ENCODE measurements at places on chromosomes 7 and 10.
A peak's percentile ranks its signal among the peaks of the same experiment; 100 is the strongest.

DNA sequence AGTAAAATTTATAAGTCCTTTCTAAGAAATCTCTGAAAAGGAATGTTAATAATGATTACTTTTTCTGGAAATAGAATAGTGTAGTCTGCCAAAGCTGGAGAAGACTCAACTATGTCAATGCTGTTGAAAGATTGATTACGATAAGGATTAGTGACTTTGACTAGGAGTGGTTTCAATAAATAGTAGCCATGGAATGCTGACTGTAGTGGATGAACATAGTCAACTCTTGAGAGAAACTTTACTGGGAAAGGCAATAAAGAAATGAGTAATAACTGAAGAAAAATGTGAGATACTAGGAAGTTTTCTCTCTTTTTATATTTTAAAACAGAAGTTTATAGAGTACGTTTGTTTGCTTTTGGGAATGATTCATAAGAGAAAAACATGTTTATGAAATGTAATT is 105.0 kb upstream of the CDK13 start:
- DNase-seq = no peak

DNA sequence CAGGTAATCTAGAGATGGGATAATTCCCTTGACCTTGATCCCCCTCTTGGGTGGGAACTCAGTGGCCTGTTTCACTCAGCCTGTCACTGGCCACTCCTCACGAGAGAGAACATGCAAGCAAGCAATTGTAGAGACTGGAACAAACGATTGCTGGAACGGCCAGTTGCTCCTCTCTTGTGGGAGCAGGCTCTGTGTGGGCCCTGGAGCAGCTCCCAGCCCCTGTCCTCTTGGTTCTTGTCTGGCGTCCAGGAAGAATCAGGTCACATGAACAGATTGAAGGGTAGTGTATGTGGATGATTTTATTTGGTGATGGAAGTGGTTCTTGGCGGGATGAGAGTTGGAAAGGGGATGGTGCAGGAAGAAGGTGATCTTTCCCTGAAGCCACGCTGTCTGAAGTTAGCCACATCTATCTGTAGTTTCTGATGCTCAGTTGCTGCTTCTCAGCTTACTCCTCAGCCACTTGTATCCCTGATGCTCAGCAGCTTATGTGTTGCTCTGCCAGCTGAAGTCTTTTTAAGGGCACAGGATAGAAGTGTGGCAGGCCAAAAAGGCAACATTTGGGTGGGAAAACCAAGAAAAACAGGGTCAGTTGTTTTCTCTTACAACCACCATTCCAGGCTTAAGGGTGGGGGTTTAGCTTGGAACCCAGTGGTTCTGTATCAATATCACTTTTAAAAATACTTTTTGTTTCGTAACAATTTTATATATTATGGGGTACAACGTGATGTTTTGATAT is 15.9 kb downstream of the RNF133 start:
- peak; percentile 93 for DNase-seq

DNA sequence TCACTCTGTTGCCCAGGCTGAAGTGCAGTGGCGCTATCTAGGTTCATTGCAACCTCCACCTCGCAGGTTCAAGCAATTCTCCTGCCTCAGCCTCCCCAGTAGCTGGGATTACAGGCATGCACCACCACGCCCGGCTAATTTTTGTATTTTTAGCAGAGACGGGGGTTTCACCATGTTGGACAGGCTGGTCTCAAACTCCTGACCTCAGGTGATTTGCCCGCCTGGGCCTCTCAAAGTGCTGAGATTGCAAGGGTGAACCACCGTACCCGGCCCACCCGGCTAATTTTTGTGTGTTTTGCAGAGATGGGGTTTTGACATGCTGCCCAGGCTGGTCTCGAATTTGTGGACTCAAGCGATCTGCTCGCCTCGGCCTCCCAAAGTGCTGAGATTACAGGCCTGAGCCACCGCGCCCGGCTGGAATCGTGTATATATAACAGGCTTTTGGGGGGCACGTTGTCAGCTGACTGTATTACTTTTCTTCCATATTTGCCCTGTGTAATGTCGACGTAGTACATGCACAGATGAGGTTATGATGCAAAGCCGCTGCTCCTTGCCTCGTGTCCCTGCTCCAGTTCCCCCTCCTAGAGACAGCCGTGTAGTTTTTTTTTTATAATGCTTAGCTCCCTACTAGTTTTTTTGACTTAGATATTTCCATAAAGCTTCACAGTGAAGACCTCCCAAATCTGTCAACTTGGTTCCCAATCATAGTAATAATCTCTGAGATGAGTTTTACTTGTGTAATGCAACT is 883 bp upstream of the TRA2A start:
- DNase-seq = no peak

DNA sequence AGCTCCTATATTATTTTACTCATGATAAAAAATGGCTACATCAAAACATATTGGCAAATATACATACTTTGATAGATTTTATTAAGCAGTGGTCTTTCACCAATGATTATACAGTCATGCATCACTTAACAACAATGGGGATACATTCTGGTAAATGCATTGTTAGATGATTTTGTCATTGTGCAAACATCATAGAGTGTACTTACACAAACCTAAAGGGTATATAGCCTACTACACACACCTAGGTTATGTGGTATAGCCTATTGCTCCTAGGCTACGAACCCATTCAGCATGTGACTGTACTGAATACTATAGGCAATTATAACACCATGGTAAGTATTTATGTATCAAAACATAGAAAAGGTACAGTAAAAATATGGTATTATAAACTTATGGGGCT is 98.9 kb upstream of the IL6 start:
- DNase-seq = no peak

GRCh38 chr7:41942468-41943093 is 239.7 kb upstream of the INHBA start:
- no peak for DNase-seq

- peak; percentile 10 for DNase-seq
Measured at GRCh38 chr7:141231018-141231792, 157.3 kb downstream of the TMEM178B start.

DNA sequence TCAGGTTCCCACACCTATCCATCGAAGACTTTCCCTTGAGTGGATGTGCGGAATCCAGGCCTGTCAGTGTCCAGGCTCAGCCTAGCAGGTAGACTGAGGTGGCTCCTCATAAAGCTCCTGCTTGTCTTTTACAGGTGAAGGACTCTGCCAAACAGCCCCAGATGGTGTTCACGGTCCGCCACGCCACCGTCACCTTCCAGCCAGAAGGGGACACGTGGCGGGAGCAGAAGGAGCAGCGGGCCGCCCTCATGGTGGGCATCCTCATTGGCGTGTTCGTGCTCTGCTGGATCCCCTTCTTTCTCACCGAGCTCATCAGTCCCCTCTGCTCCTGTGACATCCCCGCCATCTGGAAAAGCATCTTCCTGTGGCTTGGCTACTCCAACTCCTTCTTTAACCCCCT is 13.9 kb downstream of the HTR5A start:
- DNase-seq = no peak

- peak; percentile 47 for DNase-seq
Measured at GRCh38 chr10:129968853-129969183, 4.7 kb upstream of the EBF3 start.

DNA sequence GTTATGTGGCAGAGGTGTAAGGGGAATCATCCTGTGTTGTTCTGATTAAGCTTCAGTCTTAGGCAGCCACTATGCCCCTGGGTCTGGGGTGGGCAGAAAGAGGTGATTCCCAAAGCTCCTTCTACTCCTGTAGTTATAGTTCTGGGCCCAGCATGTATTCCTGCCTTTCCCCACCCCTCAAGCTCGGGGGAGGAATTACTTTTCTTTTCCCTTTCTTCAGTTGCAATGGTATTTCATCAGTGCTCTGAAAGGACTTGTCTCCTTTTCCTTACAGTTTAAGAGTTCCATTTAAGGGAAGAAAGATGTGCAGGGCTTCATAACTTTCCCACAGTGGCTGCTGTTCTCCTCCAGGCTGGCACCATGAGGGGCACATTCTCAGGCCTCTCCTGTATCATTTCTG is 94.2 kb downstream of the MTPAP start:
- no peak for DNase-seq

- DNase-seq = peak; percentile 18
Measured at GRCh38 chr7:116834815-116835504, 27.4 kb upstream of the CAPZA2 start.

- DNase-seq = peak; percentile 70
Measured at GRCh38 chr10:73998929-73999691, 1.2 kb downstream of the VCL start.

- DNase-seq = no peak
Measured at GRCh38 chr7:139091677-139091996, 17.9 kb downstream of the ZC3HAV1 start.

GRCh38 chr7:22433710-22434460 is 66.1 kb downstream of the STEAP1B start:
- DNase-seq = no peak

DNA sequence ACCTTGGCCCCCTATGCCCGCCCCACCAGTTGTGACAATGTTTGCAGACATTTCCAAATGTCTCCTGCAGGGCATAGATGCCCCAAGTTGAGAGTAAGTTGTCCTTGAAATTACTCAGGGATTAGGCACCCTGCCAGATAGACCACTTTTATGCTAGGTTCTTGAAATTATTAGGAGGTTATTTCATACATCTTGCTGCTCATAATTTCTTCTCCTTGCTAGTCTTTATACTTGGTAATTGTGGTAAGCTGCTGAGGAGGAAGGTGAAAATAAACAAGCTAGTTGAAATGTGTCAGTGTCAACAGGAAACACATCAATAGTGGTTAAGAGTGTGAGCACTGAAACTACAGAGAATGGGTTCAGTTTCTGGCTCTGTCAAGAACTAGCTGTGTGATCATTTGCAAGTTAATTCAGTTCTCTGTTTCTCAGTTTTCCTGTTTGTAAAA is 63.7 kb upstream of the AOAH start:
- no peak for DNase-seq

Measured in cerebellar cortex (tissue), 1 donor.